ENCODE measurements at places on chromosomes 1 and 21.

GRCh38 chr1:176699821-176700220, 236.8 kb downstream of the PAPPA2 start:
- no peaks in the 10 kb centered on the region for H3K27me3 ChIP-seq
- H3K4me3 ChIP-seq = no peak overlapping the region
- H3K36me3 ChIP-seq = no peaks in the 10 kb centered on the region
- DNase-seq = no peak

DNA sequence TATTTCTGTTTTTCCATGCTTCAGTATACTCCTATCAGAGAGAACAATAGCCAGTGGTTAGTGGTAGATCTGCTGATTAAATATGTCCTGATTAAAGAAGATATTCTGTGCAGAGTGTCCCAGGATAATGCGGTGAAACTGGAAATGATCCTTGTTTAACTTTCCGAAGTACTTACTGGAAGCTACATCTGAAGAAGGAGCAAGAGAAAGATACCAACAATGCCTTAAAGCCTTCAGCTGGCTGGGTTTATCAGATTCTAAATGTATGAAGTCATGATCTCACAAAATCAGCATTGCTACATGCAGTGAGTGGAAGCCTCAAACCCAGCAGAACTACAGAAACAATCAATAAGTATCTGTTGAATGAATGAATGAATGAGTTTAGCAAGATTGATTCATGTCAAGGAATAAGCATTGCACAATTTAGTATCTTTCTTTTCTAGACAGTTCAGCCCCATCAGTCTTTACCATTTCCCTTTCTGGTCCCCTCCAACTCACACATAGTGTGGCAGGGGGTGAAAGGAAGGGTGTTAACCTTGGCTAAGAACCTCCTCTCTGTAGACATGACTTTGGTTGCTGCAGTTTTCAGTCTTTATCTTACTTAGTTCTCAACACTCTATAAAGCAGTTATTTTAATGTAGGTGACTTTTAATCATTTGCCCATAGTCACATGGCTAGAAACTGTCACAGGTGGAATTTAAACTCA, 24.7 kb upstream of the DNASE2B start:
- no peaks in the 10 kb centered on the region for H3K27me3 ChIP-seq
- H3K4me1 ChIP-seq = no peaks in the 10 kb centered on the region
- H3K36me3 ChIP-seq = no peaks in the 10 kb centered on the region
- no peak for DNase-seq
- no peak overlapping the region for H3K27ac ChIP-seq

GRCh38 chr1:163781146-163781545, 459.4 kb downstream of the NUF2 start:
- no peaks in the 10 kb centered on the region for H3K4me1 ChIP-seq
- H3K36me3 ChIP-seq = no peaks in the 10 kb centered on the region
- H3K27me3 ChIP-seq = no peaks in the 10 kb centered on the region
- H3K27ac ChIP-seq = no peak overlapping the region
- H3K4me3 ChIP-seq = no peak overlapping the region

- no peaks in the 10 kb centered on the region for H3K4me1 ChIP-seq
- H3K36me3 ChIP-seq = no peaks in the 10 kb centered on the region
- no peaks in the 10 kb centered on the region for H3K27me3 ChIP-seq
- no peak overlapping the region for H3K27ac ChIP-seq
- DNase-seq = no peak
These were observed 965 bp downstream of the ABCA4 start for GRCh38 chr1:94119796-94120569.

All from effector memory CD4-positive, alpha-beta T cell (primary cell).